Hindlimb muscle (tissue), 1 donor: ENCODE measurements at places on chromosomes 7 and 10.

DNA sequence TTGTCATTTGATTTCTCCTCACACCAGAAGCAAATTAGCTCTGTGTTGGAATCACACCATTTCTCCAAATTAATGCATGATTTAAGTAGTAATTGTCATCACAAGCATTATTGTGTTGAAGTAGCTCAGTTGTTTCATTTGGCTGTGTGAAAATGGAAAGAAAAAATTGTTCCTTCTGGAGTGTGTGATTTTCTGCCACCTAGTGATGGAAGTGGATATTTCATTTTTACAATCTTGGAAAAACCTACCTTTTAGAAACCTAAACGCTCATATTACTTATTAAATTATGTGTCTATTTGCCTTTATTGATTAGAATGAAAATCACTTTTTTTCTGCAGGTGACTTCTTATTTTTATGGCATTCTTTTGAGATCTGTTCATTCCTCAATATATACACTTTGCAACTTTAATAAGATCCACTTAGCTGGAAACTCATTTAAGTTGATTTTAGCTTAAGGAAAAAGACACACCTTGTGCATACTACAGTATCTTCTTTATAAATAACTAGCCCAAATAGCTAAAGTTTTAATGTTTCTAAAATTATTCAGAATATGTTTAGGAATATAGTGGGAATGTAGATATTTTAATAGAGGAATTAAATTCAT, 50.0 kb downstream of the SRI start:
- DNase-seq = peak; percentile 36

DNA sequence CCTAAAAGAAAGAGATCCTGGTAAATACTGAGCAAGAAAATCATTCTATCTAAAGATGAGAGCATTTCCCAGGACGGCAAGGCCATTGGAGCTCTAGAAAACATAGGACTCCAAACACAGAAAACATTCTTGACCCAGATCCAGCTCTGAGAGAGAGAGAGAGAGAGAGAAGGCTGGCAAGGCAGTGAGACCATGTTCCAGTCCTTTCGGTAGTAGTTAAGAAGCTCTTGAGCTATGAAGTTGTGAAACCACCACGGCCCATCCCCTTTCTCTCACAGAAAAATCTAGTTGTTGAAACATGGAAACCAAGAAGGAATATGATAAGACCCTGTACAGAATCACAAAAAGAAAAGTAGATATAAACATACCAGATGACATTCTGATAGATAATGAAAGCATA, 212.4 kb upstream of the NPSR1 start:
- DNase-seq = no peak

- no peak for DNase-seq
Observed at GRCh38 chr7:28195910-28196620, 15.5 kb upstream of the JAZF1 start.

- DNase-seq = no peak
Observed at GRCh38 chr7:41047211-41047610, 655.7 kb downstream of the INHBA start.

DNA sequence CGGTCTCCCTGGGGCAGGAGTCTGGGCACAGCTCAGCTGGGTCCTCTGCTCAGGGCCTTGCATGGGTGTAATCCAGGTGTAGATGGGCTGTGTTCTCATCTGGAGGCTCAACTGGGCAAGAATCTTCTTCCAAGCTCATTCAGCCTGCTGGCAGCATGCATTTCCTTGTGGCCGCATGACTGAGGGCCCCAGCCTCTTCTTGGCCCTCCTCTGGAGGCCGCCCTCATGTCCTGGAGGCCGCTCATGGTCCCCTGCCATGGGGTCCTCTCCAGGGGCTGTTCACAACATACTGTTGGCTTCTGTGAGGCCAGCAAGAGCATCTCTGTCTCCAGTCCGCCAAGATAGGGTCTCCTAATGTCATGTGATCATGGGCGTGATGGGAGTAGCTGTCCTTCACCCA, 437.5 kb upstream of the FOXK1 start:
- no peak for DNase-seq

- no peak for DNase-seq
Observed at GRCh38 chr7:12732428-12732827, 45.0 kb downstream of the ARL4A start.

- no peak for DNase-seq
Observed at GRCh38 chr7:106076537-106076936, 35.6 kb downstream of the SYPL1 start.

DNA sequence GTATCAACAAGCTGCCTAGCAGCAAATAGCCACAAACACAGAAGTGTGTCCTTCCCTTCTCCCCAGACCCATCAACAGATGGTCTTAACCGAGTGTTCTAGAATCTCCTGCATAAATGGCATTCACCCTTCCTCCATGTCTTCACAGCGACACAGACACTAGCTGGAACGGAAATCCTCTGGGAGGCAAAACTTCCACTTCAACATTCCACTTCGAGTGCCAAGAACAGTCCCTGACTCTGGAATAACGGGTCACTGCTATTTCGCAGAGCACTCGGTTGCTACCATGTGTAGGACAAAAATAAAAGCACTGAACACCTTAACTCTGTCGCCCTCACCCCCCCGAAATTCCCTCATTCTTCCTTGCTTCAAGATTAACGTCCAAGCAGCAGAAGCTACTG, 65.1 kb downstream of the SFMBT2 start:
- DNase-seq = no peak

DNA sequence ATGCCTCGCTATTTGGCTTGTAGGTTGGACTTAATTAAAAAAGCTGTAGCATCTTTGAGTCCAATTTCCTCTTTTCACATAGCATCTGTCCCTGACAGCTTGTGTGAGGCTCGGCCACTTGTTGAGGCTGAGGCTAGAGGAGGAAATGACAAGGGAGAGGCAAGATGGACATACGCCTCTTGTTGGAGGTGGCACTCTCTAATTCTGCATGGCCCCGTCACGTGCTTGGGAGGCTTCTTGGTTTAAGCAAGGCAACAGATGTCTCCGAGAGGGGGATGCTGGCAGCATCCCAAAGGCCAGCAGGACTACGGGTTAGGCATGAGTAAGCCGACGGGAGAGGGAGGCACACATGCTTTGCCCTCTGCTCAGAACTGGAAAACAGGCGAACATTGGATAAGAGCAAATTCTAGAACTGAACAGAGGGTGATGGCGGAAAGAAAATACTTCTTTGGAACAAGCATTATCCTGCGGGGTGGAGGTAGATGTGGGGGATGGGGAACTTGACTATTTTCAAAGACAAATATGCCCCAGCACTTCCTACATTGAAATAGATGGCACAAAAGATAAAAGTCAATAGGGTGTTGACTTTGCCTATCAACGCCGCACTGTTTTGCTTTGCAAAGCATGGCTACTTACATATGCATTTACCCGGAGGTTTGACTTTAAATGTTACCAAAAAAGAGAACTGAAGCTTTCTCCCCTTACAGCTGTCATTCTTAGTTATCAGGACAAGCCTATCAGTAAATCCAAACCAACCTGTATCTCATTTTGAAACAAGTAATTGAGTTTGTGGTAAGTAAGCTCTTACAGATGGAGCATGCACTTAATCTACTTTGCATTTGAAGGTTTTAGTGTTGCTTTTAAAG, 94.8 kb downstream of the CHN2 start:
- DNase-seq = peak; percentile 46

GRCh38 chr7:71193099-71193810, 61.3 kb downstream of the GALNT17 start:
- DNase-seq = no peak

DNA sequence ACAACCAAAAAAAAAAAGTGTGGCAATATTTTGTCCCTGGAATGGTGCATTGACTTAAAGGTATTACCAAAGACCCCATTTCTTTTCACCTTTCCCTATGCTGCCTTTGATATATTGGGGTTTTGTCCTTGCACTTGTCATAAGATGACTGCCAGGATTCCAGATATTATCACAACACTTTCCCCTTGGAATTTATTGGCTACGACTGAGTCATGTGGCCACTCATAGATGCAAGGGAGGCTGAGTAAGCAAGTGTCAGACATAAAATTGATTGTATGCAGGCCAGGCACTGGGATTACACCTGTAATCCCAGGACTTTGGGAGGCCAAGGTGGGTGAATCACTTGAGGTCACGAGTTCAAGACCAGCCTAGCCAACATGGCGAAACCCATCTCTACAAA, 83.6 kb downstream of the PPP1R3C start:
- DNase-seq = no peak

GRCh38 chr7:129906700-129907099, 46.1 kb downstream of the UBE2H start:
- DNase-seq = no peak

- no peak for DNase-seq
Observed at GRCh38 chr10:25393621-25394020, 218.8 kb downstream of the GPR158 start.

DNA sequence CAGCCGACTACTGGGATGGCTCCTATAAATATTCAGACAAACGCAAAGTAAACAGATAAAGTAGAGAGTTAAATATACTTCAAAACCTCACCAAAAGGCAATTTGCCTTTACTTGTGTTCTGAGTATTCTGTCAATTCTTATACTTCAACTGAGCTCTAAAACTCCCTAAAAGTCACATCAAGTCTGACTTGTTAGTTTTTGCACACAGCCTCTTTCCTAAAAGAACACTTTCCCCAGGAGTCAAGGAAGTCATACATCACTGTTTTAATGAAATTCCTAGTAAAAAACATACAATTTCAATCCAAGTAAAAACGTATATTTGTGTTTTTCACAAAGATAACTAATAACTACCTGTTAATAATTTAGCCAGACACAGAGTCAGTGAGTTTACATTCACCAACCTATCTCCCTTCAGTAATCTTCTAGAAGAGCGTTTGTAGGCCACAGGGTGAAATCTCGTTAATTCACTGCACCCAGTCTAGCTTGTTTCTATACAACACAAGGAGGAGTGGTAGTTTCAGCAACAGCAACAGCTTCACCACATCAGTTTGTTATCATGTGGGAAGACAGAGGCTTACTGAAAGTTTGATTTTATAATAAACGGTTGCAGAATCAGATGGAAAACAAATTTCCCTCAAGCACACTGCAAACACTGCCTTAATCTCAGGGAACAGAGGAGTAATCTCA, 2.7 kb downstream of the COBL start:
- DNase-seq = no peak

- DNase-seq = no peak
Observed at GRCh38 chr7:138835087-138835486, 37.1 kb upstream of the ATP6V0A4 start.

GRCh38 chr10:71289421-71290130, 29.5 kb upstream of the SLC29A3 start:
- no peak for DNase-seq

DNA sequence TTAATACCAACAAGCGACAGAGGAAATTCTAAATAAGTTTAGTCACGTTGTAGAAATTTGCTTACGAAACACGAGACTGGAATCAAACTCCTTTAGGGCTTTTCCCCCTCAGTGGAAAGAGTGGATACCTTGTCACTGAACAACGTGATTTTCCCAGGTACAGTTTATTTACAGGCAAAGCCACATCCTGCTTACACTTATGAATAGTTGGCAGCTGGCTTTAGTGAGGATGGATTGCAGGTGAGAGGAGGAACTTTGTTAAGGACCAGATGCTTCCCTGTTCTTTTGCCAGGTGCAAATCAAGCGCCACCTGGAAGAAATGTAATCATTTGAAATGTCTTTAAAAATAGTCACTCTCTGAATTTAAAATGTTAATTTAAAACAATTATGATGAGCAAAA, 282.4 kb downstream of the ADARB2 start:
- no peak for DNase-seq

DNA sequence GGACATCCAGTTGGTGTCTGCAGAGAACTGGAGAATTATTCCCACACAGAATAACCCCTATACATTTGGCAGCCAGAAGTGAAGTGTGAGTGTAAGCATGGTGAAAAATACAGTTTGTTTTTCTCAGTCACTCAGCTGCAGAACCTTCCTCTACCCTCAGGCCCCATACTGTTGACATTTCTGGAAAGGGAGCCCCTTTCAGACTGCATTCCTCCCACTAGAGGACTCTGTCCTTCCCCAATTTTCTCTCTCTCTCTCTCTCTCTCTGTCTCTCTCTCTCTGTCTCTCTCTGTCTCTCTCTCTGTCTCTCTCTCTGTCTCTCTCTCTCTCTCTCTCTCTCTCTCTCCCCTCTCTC, 86.8 kb upstream of the STEAP1B start:
- no peak for DNase-seq

DNA sequence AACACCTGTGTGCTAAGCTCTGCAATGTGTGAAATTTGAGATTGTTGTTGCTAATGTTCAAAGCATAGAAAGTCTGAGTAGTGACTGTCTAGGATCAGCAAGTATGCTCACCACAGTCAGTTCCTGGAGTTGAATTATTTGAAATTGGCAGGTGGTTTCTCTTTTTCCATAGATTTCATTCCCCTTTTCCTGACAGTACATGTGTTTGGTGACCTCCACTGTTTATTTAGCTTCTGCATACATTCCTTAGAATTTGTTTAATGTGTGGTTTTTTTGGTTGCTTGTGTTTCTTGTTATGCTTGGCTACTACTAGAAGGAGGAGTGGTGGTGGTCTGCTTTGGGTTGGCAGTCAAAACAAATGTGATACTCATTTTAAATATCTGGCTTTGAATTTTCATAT, 52.3 kb downstream of the FOXP2 start:
- peak; percentile 15 for DNase-seq

- DNase-seq = no peak
Observed at GRCh38 chr7:150447966-150448788, 2.3 kb upstream of the GIMAP8 start.

GRCh38 chr7:129949292-129950133, 3.2 kb downstream of the UBE2H start:
- DNase-seq = peak; percentile 28

- peak; percentile 12 for DNase-seq
Observed at GRCh38 chr7:41822259-41822817, 119.4 kb upstream of the INHBA start.
